Stimulated activated CD8-positive, alpha-beta memory T cell treated with anti-CD3 and anti-CD28 coated beads, Interleukin-4, amount 100 ng/mL, for 1 hour (primary cell): ENCODE measurements at places on chromosomes 3 and 15.

DNA sequence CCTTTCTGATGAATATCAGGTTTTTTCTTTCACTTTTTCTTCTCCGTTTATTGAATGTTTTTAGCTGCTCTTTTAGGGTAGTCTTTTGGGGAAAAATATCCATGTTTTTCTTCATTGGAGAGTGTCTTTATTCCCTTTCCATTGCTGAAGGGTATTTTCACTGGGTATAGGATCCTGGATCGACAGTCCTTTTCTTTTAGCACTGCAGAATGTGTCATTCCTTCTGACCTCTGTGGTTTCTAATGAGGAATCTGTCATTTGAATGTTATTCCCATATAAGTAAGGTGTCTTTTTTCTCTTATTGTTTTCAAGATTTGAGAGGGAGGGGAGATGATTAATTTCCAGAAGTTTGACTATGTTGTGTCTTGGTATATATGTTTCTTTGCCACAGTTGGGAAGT is 96.8 kb downstream of the BBX start:
- no peak for DNase-seq

DNA sequence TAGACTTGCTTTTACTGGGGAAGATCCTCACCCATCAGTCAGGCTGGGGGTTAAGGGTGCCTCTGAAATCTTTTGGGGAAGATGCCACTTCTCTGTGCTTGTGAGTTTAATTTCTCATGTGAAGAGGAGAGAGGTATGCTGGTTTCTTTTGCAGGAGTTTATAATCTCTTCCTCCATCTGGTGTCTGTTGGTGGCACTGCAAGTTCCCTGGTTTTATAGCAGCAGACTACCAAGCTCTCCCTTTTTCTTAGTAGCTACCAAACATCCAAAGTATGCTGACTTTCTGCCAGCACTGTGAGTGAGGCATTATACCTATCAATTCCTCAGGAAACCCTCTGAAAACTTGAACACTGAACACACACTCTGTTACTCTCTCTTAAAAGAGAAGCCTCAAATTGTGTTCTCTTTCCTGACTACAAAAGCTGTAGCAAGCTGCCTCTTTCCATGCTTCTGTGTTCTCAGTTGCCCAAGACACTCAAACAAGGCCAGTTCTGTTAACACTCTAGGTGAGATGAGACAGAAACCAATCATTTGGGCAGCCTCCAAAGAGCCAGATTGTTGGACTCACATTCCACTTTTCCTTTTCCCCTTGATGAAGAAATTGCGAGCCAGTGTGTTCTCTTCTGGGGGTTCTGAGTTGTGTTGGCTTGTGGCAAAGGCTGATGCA is 299.5 kb downstream of the GAP43 start:
- DNase-seq, result no peak

DNA sequence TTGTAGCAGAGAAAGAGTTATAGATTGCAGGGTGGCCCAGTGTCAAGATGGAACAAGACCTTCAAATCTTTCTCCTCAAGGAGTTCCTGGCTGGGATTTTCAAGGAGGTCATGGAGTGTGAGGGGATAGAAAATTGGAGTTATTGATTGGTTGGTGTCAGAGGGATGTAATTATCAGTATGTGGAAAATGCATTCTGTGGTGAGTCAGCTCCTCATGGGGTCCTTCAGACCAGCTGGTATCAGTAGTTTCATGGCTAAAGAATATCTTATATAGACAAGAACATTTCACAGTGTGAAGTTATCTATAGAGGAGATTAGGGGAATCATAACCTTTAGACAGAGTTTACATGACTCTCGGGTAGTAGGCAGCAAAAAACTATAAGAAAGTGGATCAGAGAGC is 1114.0 kb upstream of the GBE1 start:
- DNase-seq, result no peak

- no peak for DNase-seq
Measured at GRCh38 chr15:100310041-100310405, 31.8 kb downstream of the ADAMTS17 start.

DNA sequence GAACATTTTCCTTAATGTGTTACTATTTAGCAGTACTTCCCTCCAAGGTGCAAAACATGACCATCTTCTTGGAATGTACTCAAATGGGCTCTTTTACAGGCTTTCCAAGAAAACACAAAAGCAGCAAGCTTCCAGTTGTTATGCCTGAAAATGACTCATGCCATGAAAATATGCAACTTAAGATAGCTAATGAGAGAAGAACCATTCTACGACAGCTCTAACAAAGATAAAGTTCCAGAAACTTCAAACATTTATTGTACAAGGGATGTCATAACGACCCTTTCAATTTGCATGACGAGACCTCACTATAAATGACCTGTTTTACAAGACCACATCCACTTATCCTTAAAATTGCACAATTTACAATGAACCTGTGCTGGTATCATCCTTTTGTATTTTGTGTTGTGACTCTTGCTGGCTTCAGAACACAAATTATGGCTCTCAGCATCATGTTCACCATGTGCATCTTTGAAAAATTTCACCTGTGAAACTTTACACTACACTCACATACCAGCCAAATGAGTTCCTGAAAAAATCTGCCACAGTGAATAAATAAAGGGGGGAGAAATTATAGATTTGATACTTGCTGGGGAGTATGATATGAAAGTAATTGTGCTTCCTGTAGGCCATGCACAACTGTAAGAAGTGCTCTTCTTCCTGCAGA is 433.7 kb downstream of the MAGI1 start:
- no peak for DNase-seq

- DNase-seq, result no peak
Measured at GRCh38 chr3:11391174-11391879, 119.1 kb downstream of the ATG7 start.

DNA sequence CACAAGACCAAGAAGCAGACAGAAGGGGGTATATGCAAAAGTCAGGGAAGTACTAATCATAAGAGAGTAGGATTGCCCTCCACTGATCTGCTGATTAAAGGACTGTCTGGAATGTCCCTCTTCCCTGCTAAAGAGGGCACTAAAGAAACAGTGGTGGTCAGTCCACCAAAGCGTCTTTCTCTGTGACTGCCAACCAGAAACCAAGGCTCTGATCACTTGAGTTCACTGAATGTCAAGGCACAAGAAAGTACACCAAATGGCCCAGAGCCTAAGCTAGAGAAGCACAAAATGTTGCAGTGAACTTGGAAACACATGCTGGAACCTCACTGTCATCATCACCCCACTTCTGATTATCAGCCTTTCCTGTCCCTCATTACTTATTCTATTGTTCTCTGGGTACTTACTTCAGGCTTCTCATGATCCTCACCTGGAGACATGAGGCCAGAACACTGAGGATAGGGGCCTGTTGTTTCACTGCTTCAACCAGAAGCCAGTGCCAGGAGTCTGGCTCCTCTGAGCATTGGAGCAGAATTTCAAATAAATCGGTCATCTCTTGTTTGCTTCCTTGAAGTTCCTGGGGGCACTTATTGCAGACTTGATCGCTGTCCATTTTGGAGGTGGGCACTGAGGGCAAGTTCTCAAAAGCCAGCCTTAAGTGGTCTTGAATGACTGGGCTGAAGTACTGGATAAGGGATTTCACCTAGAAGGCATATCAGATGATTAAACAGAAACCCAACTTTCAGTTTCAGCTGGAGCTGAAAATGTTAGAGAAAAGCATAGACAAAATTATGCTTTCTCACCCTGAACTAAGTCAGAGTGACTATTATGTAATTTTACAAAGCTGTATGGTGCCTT is 58.9 kb downstream of the EIF3J start:
- no peak for DNase-seq

- no peak for DNase-seq
Measured at GRCh38 chr3:112512320-112512719, 13.0 kb upstream of the BTLA start.

DNA sequence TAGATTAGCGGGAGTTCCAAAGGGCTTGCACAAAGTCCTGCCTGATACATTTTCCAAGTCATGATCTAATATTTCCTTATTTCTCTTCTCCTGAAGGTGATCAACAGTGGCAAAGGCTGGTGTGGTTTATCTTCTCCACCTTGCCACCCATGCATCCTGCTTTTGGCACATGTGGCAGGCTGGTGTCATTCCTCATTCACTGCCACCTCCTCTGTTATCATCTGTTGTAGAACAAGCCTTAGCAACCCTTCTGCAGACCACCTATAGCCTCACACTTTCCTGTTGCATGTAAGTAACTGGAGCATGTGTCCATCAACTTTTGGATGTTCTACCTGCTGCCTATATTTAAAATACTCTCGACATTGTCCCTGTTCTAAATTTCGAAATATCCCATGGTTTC is 294.1 kb downstream of the ZBTB20 start:
- DNase-seq, result no peak
